NCI-H2081 (cell line): ENCODE measurements at places on chromosomes 11 and 22.

- DNase-seq, result no peak
Measured at GRCh38 chr11:65373839-65374580, 8.4 kb downstream of the SLC25A45 start.

DNA sequence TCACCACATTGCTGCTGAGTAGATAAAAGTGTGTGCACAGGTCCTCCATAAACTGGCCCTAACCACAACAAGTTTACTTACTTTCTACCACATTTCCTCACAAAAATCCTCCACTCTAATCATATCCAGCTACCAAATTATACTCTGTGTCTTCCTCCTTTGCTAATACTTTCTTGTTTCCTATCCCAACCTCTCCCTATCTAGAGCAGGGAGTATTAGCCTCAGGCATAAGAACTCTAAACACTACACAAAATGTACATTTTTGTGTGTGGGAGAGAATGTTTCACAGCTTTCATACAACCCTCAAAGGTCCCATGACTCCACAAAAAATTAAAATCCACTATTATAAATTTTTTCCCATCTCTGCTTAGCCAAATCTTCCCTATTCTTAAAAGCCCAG lies 72.4 kb downstream of the ATG16L2 start:
- no peak for DNase-seq

DNA sequence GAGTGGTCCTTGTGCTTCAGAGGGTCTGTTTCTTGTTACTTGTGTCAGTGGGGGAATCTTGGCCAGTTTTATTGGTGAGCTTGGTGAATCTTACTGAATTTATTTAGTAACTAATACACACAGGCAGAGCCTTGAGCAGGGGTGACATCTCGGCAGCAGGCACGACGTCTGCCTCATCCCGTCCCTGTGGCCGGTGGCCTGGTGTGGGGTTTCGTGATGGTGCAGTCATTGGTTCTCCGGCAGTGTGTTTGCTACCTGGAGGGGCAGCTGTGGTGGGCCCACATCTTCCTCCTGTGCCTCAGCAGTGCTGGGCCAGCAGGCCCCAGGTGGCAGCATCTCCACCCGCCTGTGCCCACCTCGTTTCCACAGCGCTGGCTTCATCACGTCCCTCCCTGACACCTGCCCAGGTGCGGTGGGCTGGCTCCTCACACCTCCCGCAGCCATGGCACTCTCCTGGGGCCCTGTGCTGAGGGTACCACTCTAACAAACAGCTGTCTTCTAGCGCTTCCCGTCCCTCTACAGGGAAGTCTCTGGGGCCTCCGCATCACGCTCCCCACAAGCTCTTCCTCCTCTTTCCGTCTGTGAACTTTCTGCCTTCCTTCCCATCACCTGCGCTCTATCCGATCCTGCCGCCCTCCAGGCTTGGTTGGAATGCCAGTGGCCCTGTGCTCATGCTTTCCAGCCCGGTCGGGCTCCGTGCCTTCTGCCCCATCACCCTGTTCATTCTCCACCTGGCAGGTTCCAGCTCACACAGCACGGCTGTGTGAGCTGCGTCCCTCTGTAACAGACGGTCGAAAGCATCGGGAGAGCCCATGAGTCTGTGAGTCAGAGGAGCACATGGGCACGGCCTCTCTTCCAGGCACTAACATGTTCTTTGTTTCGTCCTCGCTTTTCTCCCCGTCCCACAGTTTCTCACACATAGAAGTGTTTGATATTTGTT lies 203.4 kb downstream of the TBC1D22A start:
- no peak for DNase-seq

DNA sequence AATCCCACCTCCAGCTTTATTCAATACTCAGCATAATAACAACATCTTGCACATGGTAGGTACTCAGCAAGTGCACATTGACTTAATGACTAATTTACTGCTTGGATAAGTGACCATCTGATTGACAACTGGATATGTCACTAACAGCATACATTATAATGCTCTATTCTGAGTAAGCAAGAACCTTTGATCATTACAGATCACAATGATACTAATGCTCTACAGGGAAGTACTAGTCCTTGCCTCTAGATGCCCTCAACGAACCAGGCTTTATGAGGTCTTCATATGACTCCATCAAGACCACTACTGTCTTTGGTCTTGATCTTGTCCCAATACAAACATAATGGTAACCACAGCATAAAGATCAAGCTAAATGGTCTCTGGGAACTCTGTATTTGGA lies 167.6 kb upstream of the MTMR2 start:
- DNase-seq, result no peak

DNA sequence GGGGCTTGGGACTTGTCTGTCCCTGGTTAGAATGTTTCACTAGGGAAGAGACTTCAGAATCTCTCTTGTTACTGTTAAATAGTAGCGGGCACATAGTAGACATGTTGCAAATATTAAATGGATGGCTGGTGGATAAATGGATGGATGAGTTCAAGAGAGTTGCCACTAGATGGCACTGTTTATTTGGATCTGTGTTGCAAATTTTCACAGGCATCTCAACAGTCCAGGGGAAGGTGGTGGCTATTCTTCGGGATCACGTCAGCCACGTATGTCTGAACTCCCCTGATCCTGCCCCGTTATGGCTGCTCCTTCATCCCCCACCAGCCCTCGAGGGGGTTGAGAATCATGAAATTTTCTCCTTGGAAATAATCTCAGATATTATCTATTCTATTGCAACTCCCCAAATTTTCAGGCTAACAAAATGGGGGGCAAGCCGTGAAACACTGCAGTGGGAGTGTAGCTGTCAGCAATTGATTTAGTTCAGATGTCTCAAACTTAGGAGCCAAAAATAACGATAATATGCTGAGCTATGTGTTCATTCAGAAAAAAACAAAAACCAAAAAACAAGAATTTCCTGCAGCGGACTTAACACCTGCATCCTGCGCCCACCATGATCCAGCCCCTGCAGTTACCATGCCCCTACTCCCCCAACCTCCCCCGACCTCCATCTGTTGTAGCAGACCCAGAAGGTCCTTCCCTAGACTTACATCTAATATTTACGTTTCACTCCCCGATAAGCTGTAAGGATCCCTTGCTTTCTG lies 29.1 kb upstream of the BIRC3 start:
- peak; percentile 69 for DNase-seq

DNA sequence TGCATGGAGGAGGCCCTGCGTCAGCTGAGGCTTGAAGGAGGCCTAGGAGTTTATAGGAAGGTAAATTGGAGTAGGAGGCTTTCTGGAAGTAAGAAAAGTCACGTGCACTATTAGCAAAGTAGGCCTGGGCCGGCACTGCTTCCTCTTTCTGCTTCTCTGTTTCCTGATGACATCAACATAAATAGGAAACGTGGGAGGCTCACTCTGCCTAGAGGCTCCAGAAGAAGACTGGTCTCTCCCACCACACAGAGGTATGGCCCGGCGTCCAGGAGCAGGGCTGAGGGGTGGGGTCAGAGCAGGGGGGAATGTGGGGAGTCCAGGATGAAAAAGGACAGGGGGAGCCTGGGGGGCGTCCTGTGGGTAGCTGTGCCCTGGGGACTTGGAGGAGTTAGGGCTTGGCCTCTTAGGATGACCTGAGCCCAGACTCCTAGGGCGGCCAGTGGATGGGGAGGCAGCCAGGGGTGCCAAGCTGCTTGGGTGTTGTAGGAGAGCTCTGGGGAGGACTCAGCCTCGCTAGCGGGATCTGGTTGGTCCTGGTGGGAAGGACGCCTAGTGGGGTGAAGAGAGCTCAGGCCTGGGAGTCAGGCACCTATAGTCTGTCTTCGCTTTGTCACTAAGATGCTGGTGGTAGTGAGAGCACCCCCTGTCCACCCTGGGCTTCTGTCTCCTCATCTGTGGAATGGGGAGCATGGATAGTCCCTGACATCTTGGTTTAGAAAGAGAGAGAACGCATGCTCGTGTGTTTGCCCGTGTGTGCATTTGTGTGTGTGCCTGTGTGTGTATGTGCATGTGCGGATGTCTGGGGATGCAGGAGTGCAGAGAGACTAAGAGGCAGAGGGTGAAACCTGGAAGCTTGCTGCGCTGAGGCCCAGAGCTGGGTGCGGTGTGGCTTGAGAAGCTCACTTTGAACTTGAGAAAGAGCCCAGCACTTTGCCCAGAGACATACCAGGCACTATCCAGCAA lies at the start of gene CSF2RB:
TSS of gene CSF2RB (plus strand) at position 202 of the 963 bp plus-strand sequence. CDS start 8,580 bp downstream, outside the sequence.
- DNase-seq, result no peak

DNA sequence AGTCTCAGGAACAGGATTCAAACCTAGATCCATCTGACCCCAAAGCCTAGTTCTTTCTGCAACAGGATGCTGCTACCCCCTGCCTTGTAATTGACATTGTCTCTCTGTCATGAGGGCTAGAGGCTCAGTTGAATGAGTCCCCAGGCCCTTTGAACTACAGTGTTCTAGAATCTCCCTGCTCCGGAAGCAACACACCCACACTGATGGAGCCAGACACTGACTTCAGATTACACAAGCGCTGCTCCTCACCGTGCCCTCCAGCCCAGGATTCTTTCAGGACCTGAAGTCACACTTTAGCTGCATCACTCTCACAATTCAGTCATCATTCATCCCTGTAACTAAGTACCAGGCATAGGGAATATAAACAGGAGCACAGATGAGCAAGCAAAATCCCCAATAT lies 69.6 kb downstream of the RAB30 start:
- no peak for DNase-seq

GRCh38 chr11:132993991-132994502 lies 538.3 kb downstream of the OPCML start:
- DNase-seq, result peak; percentile 78
